ENCODE measurements at places on chromosomes 1 and 21.
A peak's percentile ranks its signal among the peaks of the same experiment; 100 is the strongest.

DNA sequence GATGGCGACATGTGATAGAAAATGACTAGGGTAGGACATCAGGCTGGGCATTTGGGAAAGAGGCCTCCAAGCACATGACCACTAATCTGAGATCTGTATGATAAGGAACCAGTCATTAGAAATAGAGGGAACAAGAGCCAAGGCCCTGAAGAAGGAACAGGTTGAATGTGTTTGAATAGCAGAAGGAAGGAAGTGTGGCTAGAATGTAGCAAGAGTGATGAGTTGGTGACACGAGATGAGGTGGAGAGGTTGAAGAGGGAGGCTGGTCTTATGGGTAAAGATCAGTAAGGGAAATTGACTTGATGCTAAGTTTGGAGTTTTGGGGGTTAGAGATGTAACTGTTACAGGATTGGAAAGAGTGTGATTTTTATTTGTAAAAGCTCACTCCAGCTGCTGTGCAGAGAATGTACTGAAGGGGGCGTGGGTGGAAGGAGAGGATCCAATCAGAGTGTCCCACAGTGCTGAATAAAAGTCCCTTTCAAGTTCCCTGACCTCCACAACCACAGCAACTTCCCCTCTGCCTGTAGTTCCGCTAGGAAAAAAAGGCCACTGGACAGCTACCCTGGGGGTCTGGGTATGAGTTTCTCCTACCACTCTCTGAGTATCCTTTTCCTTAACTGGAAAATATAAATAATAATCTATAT is 295.0 kb downstream of the OMA1 start:
- DNase-seq: peak; percentile 51

- DNase-seq: peak; percentile 63
Observed at GRCh38 chr1:241323514-241324195, 33.4 kb downstream of the RGS7 start.

- no peak for DNase-seq
Observed at GRCh38 chr1:20125100-20125499, 5.8 kb upstream of the PLA2G2D start.

- DNase-seq: no peak
Observed at GRCh38 chr1:224377676-224378006, 21.0 kb downstream of the CNIH4 start.

DNA sequence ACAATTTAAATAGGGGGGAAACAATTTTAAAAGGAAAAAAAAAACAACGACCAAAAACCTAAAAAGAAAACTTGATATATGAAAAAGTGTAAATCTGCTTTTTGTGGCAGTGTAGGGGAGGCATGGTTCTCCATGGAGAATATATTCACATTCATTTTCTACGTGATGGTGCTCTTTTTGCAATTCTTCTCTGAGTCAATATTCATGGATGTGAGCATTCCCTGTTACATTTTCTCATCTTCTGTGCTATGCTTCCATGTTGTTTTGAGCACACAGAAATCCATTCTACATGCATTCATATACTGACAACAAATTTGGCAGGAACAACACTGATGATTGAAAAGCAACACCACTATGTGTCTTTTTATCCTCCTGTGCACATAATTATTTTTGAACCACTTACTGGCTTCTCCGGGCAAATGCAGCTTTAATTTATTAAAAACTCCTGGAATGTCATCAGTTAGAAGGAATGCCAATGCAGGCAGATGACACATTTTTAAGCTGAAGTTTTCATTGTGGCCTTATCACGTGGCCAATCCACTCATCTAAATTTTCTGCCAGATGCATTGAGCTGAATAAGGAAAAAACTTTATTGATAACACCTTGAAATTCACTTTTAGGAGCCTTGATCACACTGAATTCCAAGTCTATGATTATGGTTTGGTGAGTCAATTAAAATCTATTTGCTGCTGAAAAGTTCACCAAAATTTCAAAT is 590.6 kb downstream of the NUF2 start:
- no peak for DNase-seq

DNA sequence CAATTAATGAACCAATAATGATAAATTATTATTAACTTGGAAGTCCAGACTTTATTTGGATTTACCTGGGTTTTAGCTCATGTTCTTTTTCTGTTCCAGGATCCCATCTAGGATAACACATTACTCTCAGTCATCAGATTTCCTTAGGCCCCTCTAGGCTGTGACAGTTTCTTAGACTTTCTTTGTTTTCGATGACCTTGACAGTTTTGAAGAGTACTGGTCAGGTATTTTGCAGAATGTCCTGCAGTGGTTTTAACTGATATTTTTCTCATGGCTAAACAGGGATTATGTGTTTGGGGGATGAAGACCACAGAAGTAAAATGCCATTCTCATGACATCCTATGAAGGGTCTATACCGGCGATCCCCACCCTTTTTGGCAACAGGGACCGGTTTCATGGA is 144.0 kb downstream of the NAV1 start:
- DNase-seq: no peak

GRCh38 chr1:37861151-37861550 is 1.8 kb upstream of the MTF1 start:
- no peak for DNase-seq

DNA sequence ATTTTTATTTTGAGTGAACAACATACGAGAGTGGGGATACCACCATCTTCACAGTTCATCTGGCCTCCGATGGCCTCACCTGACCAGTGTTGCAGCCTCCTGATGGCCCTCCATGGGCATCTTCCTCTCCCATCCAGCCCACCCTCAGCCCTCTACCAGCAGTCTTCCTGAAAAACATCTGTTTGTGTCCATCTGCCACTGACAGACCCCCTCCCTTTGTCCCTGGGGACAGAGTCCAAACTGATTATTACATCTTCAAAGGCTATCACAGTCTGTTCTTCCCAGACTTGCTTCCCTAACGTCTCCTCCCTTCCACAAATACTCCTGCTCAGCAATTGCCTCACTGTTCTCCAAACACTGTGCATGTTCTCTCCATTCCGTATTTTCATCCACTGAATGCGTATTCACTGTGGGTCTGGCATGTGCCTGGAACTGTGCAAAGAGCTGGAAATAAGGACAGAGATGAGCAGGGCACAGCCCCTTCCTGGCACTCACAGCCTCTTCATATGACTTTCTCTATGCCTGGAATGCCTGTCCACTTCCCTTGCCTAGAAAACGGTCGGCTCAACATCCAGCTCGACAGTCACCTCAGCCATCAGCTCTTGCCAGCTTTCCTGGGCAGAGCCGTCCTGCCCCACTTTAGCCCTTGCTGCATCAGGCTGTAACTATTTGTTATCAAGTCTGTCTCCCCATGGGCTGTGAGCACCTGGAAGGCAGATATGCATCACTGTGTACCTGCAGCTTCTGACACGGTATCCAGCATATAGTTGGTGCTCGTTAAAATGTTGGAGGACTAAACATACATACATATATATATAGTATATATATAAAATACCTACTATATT is 8.3 kb upstream of the ATF3 start:
- no peak for DNase-seq

GRCh38 chr1:247077213-247077612 is 1.4 kb downstream of the ZNF670 start:
- no peak for DNase-seq

DNA sequence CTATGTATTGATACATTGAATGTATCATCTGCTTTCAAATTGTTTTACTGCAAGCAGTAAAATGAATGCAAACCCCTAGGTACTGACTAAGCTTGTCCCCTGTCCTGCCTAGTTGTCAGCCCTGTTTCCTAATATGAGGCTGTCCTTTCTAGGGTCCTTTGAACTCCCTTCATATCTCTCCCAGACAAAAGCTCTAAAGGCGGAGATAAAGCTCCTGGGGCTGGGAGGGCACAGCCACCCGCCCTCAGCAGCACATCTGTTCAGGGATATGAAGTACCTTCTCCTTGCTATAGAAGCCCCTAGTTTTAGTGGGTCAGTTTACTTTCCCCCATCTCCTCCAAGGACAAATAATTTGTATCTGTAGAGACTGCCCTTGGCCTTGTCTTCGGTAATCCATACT is 93.1 kb upstream of the ETS2 start:
- DNase-seq: no peak

DNA sequence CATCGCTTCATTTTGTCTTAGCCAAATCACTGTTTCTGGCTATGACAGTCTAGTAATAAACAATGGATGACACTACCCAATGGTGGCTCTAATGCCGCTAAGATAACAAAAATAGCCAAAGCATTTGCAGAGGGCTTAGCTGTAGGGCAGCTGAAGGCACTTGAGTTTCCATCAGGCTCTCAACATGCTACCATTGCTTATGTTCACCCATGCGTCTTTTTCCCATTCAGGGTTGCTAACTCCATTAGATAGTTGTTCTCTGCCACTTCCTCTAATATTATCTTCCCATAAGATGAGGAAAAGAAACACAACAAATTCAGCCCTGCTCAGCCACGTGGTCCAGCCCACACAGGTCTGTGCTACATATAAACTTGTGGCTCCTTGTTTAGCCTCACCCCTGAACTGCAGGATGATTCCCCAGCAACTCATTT is 159.6 kb downstream of the TOMM20 start:
- DNase-seq: no peak

DNA sequence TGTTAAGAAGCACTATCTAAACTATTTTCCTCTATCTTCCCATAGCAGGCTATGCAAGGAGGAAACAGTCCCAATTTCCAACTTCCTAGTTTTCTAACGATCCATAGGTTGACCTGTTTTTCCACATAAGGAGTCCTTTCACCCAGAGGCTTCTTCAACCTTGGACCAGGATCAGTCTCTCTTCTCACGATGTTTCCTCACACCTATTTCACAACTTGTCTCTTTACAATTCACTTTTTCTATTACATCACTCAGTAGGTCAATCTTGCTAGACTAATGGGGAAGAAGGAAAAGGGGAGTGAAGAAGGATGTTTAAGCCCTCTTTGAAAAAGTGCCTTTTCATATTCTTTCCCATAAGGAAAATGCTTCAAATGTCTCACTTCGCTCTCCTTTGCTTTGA is 15.9 kb downstream of the PALMD start:
- no peak for DNase-seq

GRCh38 chr1:68221980-68222373 is 10.3 kb downstream of the WLS start:
- no peak for DNase-seq

- no peak for DNase-seq
Observed at GRCh38 chr1:113040041-113040440, 33.0 kb upstream of the LRIG2 start.

- no peak for DNase-seq
Observed at GRCh38 chr1:116962987-116963639, 38.4 kb upstream of the CD101 start.

GRCh38 chr21:42379426-42380215 is 13.3 kb upstream of the TFF1 start:
- no peak for DNase-seq

GRCh38 chr1:51445351-51446090 is 73.5 kb downstream of the EPS15 start:
- DNase-seq: no peak

- DNase-seq: no peak
Observed at GRCh38 chr21:15774590-15774989, 44.8 kb downstream of the USP25 start.

DNA sequence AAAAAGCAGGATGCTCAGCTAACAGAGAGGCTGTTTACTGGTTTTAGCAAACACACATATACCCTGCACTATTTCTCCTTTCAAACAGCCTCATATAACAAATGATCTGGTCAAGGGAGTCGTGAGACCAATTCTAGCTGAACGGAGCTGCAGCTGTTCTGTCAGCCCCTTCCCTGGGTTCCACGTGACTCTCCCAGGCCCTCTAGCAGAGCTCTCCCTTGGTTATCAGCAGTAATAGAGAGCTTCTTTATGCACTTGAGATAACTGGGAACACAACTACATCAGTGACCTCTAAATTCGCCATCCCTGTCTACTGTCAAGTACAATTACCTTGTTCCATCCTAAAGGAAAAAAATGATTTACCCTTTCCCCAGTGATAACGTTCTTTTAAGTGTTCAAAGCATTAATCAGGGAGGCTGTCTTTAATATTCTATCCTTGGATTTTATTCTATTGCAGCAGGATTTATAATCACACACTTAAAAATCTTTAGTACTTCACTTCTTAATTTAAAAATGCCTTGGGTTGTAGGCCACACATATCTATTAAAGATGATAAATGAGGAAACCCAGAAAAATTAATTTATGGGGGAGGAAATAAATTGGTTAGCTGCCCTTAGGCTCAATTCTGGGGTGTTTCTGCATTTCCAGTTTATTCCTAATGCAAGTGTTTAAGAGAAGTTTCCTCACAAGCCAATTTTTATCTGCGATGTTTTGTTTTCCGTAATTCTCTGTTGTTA is 28.2 kb downstream of the PTGER3 start:
- DNase-seq: no peak

Data from H9 (cell line).